ENCODE measurements at places on chromosomes 2 and 18.

- no peak for DNase-seq
Measured at GRCh38 chr2:237566401-237567235, at the start of gene PRLH. Gene PRLH, plus strand, starts transcription at chr2:237566574. Its CDS starts 0 bp downstream, at chr2:237566574.

DNA sequence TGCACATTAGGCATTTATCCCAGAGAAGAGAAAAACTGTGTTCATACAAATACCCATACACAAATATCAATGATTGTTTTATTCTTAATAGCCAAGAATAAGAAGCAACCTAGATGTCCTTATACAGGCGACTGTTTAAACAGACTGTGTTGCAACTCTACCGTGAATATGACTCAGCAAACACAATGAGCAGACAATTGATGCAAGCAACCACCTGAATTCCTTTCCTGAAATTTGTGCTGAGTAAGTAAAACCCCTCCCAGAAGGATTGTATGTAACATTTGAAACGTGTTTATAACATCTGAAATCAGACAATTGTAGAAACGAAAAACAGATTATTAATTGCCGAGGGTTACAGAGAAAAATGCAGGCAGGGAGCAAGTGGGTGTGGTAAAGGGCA, 621.9 kb upstream of the SOX11 start:
- DNase-seq = no peak

GRCh38 chr2:46298522-46299353, 1.5 kb downstream of the EPAS1 start:
- no peak for DNase-seq

GRCh38 chr2:224612578-224612977, 27.4 kb upstream of the CUL3 start:
- no peak for DNase-seq

DNA sequence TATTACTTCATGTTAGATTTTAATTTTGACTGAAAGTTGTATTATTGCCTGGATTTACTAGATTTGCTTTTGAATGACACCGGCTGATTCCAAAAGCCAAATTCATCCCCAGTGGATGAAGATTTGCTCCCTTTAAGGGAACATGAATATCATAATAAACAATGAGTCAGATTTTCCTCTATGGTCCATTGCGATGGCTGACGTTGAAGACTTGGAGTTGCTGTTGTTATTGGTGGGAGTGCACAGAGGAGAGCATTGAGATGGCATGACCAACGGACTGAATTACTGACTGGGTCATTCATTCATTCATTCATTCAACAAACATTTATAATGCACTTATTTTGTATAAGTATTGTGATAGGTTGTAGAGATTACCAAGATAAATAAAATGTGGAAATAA, 33.4 kb upstream of the LYPD1 start:
- DNase-seq = no peak

- DNase-seq = no peak
Measured at GRCh38 chr2:16682431-16683118, 16.9 kb upstream of the CYRIA start.

DNA sequence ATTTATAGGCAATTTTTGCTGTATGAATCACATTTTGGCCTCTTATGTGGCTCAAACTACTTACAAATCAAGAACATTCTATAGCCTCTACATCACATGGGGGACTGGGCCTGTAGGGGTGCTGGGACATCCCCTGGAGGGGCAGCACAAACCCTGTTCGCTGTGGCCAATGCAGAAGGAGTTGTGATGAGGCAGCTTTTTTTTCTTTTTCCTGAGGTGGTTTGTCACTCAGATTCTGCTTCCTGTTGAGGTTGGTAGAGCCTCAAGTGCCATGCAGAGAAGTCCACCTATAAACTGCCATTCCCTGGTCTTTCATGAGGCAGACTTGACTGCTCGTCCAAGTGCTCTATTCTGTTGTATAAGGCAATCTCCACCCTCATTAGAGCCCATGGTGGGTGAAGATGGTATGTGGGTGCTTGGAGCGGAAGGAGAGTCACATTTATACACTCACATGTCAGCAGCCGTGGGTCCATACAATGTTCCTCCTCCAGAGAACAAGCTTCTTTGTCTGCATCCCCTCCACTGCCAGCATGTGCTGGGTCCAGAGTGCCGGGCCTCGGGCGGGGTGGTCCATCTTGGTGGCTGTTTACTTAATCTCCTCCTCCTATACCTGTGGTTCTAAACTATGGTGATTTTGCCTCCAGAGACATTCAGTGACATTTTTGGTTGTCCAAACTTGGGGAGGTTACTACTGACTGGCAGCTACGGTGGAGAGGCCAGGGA, 120.3 kb downstream of the ACOXL start:
- DNase-seq = no peak

DNA sequence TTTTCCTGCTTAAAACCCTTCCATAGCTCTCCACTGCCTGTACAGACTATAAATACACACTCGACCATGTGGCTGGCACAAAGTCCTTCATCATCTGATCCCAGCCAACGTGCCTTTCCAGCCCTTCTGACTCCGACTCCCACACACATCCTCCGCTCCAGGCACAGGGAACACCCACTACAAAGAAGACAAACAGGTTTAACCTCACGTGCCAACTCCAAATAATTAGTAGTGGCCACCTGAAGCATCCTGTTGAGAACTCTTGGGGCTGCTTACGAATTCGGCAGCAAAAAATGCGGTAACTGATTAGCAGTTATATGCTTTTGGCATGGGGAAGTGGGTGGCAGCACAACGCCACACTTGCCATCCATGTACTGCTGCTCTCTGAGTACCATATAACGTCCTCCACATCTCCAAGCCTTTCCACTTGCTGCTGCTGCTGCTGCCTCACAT, 12.1 kb downstream of the SPIRE1 start:
- no peak for DNase-seq

DNA sequence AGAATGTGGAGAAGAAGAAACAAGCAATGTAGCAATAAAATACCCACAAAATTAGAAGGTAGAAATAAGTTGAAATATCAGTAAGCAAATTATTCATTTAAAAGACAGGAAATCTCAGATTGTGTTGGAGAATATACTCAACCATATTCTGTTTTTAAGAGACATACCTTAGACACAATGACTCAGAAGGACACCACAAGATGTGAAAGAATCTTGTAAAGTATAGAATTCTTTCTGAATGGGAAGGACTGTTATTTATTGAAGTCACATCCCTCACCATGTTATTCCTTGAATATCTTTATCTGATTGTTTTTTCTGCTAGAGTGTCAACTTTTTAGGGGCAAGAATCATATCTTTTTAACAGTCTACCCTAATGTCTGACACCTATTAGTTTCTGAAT, 50.4 kb downstream of the CTAGE1 start:
- DNase-seq = no peak

- no peak for DNase-seq
Measured at GRCh38 chr2:96225016-96225533, 16.4 kb upstream of the STARD7 start.

DNA sequence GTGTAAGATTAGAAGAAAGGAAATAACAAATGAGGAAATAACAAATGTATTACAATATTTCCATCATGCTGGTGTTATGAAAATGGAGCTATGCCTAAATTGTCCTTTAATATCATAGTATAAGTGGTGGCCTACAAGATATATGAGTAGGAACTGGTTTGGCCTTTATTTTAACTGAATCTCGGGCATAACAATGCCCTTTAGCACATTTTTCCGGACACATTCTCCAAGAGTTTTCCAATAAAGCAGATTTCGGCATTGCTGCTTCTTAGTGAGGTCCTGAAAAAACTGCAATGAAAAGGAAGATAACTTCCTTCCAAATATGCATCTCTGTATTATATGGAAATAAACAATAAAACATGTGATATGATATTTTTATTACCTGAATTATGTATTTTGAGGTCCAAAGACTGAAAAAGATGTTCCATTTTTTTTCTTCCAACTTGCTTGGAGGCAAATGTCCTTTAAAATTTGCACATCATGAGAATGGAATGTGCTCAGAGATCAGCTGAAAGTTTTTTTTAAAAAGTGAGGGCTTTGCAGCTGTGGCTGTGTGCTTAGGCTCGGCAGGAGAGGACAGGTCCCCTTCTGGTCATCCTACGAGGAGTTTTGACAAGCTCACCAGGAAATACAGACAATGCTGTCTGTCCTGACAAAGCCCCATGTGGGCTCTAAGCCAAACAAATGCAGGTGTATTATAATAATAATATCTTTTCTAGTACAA, 132.3 kb upstream of the RND3 start:
- no peak for DNase-seq

DNA sequence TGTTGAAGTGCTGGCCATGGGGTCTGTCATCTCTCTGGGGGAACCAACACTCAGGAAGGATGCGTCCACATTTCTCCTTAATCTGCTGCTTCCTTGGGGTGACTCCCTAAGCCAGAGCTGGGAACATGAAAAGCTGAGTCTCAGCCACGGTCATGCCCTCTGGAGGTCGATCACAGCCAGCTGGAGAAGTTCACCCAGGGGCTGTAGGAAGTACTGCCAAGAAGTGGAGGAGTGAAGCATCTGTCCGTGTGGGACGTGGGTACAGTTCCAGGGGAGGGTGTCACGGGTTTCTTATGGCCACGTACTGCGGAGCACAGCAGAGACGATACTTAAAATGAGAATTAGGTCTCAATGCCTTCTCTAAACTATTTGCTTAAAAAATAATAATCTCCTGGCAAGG, 42.4 kb upstream of the IGFBP2 start:
- no peak for DNase-seq

DNA sequence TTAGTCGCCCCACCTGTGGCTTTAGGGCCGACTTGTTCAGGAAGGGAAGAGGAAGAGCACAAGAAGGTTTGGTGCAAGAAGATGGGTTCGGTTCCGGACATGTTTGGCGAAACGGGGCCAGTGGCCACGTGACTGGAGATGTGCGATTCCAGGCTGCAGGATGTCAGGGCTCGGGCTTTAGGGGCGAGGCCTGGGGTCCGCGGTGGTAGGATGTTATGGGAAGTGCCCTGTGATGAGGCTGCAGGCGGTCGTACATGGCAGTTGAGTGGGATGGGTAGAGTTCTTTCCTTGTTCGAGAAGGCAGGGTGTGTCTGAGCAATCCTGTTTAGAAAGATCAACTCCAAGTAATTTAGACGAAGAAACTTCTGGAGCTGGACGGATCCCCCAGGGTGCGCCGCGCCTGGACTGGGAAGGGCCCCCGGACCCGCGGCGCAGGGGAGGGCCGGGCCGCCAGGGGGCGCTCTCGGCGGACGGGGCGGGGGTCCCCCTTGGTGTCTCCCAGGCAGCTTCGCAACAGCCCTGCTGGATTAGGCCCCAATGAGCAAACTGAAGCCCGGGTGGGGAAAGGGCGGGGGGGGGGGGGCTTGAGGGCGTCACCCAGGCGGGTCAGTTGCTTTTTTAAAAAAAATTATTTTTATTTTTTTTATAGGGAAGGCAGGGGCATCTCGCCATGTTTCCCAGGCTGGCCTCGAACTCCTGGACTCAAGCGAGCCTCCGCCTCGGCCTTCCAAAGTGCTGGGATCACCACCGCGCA, 17.2 kb upstream of the SDC1 start:
- no peak for DNase-seq

DNA sequence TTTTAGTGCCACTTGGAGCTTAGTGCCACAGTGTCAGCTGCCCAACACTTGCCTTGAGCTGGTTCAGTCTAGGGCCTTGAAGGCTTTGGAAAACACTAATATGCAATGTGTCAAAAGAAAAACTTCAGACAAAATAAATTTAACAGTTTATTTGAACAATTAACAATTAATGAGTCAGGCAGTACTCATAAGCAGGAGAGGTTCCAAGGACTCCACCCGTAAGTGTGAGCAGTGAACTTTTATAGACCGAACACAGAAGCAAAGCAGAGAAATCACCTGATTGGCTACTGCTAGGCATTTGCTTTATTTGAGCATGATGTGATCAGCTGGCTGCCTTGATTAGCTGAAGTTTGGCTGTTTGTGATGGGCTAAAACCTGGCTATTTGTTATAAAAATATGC, 49.5 kb upstream of the TBC1D8 start:
- no peak for DNase-seq

GRCh38 chr2:52194342-52194741, 1162.4 kb upstream of the NRXN1 start:
- DNase-seq = no peak

GRCh38 chr2:1864981-1865421, 120.7 kb upstream of the PXDN start:
- no peak for DNase-seq

DNA sequence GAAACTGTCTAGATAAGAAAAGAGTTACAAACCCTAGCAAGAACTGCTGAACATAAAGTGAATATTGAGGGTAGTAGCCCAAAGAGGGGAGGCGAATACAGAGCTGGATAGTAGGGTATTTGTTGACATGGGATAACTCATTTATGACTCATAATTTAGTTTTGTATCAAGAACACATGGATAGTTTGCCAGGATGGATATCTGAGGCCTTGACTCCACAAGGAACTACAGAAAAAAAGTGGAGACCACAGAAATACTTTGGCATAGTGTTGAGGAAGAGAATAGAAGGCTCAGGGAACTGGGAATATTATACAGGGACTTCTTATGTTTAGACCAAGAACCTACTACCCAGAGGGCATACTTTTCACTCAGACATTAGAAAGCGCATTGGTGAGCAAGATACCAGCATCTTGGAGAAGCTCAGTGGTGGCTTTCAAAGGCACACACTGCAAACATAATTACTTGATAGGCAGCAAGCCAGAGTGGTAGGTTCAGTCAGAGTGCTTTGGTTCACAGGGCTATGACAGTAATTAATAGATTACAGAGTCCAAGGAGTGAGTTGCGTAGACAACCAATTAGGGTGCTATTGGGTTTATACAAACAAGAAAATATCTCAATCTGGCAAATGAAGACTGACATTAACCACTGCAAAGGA, 51.9 kb upstream of the ZBTB7C start:
- DNase-seq = no peak

- DNase-seq = no peak
Measured at GRCh38 chr18:3611313-3612090, 161.5 kb downstream of the TGIF1 start.

DNA sequence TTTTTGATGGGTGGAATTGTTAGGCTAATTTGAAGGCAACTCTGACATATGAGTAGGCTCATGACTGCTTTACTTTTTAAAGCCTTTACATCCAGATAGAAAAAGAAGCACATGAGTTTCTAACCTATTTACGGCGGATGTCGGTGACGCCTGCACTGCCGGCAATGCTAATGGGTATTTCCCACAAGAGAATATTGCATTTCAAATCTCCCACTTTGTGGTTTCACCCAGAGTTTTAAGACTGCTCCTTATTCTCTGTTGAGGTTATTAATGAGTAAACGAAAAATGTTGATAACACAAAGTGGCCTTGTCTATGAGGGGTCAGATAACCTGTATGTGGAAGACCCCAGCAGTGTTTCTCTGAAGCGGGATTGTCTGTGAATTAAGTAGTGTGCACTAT, 14.0 kb downstream of the CCDC85A start:
- no peak for DNase-seq

Measured in T follicular helper cell (primary cell).